Ovary (tissue), 10 donors: ENCODE measurements at places on chromosomes 5 and 9. TPM values are rescaled to one million over a fixed set of nuclear protein-coding genes. Genes with fewer than 3 reads are reported as not detected.

Gene ZNF483
- total RNA-seq: 27.1 TPM

Gene TRPM6
- 0.25 TPM for total RNA-seq

DNA sequence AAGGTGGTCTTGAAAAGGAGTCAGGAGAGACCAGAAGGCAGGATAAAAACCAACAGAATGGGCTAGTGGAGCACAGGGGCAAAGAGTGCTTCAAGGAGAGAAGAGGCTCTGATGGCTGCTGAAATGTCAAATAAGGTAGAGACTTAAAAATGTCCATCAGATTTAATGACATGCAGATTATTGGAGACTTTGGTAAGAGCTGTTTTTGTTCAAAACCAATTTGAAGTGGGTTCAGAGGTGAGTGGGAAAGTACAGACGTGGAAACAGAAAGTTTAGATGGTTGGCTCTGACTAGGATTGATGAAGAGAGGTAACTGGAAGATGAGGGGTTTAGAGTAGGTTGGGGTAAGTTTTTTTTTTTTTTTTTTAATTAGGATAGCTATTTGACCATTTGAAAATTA, 14.1 kb downstream of the SLC25A46 start:
- no peak for DNase-seq

- DNase-seq: no peak
These were observed 45.0 kb upstream of the N4BP3 start for GRCh38 chr5:178068293-178068692.

DNA sequence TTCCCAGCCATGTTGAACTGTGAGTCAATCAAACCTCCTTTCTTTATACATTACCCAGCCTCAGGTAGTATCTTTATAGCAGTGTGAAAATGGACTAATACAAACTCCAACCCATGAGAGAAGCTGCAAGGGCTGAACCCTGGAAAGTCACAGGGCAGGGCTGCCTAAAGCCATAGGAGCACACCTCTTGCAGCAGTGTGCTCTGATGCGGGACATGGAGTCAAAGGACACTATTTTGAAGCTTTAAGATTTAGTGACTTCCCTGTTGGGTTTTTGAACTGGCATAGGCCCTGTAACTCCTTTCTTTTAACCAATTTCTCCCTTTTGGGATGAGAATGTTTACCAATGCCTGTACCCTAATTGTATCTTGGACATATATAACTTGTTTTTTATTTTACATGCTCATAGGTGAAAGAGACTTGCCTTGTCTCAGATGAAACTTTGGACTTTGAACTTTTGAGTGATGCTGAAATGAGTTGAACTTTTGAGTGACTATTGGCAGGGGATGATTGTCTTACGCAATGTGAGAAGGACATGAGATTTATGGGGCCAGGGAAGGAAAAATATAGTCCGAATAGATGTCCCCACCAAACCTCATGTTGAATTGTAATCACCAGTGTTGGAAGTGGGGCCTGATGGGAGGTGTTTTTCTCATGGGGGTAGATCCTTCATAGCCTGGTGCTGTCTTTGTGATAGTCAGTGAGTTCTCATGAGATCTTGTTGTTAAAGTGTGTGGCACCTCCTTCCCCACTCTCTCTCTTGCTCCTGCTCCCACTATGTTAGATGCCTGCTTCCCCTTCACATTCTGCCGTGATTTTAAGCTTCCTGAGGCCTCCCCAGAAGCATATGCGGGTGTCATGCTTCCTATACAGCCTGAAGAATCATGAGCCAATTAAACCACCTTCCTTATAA, 159.5 kb upstream of the SPEF2 start:
- no peak for DNase-seq
